ENCODE measurements at places on chromosomes 5 and 9. TPM values are rescaled to one million over a fixed set of nuclear protein-coding genes. Genes with fewer than 3 reads are reported as not detected.

- no peak for DNase-seq
Observed at GRCh38 chr5:136276087-136276486, 83.1 kb upstream of the SMIM32 start.

DNA sequence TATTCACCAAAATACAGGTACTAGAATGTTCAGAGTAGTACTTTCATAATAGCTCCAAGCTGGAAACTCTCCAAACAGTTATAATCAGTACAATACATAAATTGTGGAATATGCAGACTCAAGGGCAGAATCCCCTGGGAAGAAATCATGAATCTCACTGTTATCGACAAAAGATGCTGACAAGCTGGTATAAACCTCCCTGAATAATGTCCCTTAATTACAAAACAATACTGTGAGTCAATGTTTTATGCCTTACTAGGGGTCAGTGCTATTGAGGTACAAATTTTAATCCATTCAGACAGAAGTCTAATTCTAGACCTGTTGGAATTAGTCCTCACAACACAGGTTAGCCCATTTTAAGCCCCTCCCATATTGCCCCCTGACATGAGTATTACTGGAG, 532.3 kb downstream of the DTWD2 start:
- no peak for DNase-seq

DNA sequence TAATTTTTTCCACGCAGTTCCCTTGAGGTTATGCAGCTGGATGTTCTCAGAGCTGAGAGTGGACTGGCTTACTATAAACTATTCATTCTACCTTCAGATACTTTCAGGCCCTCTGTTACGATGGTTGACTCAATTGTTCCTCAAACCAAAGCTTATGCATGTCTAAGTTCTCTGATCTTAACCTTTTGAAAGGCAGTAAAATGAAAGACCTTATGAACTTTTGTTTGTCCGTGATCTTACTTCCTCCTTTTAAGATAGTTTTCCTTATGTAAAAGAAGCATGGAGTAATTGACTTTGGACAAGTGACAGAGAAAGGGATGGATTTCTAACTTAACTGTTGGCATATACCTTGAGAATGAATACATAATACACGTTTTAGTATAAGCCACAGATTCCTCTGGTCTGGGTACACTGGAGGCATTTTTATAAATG, 575.7 kb downstream of the PDE4D start:
- DNase-seq = no peak

- DNase-seq = no peak
Observed at GRCh38 chr9:133167769-133168168, 4.1 kb upstream of the GBGT1 start.

- DNase-seq = no peak
Observed at GRCh38 chr9:127198587-127198986, 66.0 kb upstream of the GARNL3 start.

DNA sequence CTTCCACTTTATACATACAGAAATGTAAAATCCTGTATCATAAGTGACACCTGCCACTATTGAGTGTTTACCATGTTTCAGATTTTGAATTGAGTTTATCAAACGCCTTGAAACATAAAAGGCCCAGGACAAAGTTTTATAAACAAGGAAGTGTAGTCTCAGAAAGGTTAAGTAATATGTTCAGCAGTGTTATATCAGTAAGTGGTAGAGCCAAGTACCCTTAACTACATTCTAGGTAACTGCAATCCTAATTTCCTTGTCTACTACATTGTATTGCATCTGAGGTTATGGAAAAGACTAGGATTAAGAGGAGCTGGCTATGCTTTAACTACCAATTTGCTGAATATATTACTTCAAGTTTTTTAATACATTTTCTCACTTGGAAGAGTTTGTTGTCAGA, 641.6 kb downstream of the LRRC70 start:
- no peak for DNase-seq

Gene SLC34A3
- total RNA-seq = 0.07 TPM
